DMS79 treated with DMSO at 0.1 percent for 48 hours (cell line): ENCODE measurements at places on chromosomes 2 and 18.

DNA sequence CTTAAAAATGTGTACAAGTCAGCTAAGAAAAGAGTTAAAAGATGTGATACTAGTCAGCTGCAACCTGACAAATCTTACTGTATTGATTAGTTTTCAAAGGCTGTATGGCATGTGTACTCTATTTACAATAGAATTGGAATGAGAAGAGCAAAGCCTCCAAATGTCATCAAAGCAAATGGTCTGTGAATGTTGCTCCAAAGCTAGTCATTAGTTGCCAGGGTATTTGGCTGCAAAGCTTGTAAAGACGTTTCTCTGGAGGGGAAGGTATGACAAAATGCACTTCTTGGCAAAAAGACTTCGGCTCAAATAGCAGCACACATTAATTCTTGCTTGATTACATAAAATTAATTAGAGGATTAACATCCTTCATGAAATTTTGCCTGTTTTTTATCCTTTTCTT is 59.3 kb downstream of the ETAA1 start:
- DNase-seq, result peak; percentile 27

- no peak for DNase-seq
These were observed 161.4 kb downstream of the PXDN start for GRCh38 chr2:1582891-1583341.

- DNase-seq, result no peak
These were observed 38.0 kb upstream of the EPAS1 start for GRCh38 chr2:46258937-46259776.

GRCh38 chr2:37325625-37326071 is 1.0 kb upstream of the PRKD3 start:
- no peak for DNase-seq

GRCh38 chr2:179796213-179797007 is 65.0 kb downstream of the ZNF385B start:
- DNase-seq, result no peak

GRCh38 chr2:205197468-205198139 is 484.7 kb upstream of the NRP2 start:
- DNase-seq, result peak; percentile 35

DNA sequence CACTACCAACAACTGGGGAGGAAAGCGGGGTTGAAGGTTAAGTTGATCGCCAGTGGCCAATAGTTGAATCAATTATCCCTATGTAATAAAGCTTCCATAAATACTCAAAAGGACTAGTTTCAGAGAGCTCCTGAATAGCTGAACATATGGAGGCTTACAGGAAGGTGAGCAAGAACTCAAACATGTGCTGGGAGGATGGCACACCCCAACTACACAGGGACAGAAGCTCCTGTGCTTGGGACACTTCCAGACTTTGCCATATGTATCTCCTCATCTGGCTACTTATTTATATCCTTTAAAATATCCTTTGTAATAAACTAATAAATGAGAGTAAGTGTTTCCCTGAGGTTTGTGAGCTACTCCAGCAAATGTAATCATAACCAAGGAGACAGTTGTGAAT is 115.7 kb downstream of the HNMT start:
- no peak for DNase-seq

DNA sequence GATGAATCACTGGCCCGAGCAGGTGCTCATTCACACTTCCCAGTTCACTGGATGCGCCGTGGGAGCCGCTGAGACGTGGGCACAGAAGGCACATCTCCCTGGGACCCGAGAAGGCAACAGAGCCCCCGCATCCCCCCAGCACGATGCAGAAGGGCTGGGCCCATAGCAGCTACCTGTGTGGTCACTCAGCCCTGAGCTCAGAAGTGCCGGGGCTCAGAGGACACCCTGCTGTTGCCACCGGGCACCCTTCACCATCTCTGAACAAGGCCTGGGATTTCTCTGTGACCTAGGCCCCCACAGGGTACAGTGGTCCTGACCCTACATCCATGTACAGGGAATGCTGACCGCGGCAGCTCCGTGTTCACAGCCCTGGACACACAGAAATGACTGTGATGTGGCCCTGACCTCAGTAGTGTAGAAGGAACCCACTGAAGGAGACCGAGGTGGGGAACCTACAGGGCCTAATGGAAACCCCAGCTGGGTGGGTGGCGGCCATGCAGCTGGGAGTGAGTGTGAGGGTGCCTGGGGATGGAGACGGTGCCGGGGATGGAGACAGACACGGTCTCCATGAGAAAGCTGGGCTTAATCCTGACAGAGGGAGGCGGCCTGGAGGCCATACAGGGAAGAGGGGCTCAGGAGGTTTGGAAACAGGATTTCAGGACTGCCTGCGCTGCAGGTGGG is 111.9 kb upstream of the OTOS start:
- no peak for DNase-seq

GRCh38 chr2:120881981-120882788 is 146.5 kb downstream of the GLI2 start:
- peak; percentile 56 for DNase-seq
